Left kidney (tissue), 8 donors: ENCODE measurements at places on chromosomes 2 and 18.

GRCh38 chr18:62717169-62717924, 2.0 kb downstream of the PHLPP1 start:
- peak; percentile 46 for DNase-seq

GRCh38 chr18:34522603-34523002, 187.5 kb upstream of the DTNA start:
- no peak for DNase-seq

DNA sequence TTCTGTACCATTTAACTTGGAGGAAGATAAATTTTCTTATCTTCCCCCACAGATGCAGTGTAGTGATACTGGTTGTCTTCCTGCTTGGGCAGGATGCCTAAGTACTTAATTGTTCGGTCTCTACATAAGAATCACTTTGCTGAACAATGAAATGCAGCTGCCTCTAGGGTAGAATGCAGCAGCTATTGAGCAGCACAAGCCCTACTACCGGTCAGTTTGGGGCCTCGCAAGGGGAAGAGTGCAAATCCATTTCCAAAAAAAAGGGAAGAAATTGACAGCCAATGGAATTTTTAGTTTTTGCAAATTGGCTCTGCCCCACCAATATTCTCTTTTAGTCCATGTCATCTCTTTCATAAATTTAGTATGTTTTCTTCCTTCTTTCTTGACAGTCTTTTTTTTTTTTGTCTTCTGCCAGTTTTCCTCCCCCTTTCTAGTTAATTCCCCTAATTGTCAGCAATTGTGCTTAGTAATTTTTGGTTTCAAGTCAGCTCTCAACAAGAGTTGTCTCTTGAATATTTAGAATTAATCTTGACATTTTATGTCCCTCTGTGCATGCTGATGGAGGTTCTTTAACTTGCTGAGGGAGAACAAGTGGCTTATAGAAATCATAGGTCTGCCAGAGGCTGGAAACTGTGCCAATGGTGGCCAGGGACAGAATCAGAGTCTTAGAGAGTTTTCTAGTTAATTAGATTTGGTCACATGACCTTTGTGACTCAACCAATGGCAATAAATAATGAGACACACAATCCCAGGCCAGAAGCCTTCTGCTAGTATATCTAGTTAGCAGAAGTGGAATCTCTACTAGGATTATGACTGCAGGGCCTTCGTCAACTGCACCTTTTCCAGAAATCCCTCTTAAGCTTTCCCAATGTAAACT, 270.0 kb downstream of the CTNNA2 start:
- DNase-seq, result no peak

GRCh38 chr18:28766721-28767120, 589.8 kb upstream of the CDH2 start:
- no peak for DNase-seq

GRCh38 chr2:50103442-50103841, 928.5 kb downstream of the NRXN1 start:
- DNase-seq, result no peak
